ENCODE measurements at places on chromosomes 11 and 22. TPM values are rescaled to one million over a fixed set of nuclear protein-coding genes. Genes with fewer than 3 reads are reported as not detected.

DNA sequence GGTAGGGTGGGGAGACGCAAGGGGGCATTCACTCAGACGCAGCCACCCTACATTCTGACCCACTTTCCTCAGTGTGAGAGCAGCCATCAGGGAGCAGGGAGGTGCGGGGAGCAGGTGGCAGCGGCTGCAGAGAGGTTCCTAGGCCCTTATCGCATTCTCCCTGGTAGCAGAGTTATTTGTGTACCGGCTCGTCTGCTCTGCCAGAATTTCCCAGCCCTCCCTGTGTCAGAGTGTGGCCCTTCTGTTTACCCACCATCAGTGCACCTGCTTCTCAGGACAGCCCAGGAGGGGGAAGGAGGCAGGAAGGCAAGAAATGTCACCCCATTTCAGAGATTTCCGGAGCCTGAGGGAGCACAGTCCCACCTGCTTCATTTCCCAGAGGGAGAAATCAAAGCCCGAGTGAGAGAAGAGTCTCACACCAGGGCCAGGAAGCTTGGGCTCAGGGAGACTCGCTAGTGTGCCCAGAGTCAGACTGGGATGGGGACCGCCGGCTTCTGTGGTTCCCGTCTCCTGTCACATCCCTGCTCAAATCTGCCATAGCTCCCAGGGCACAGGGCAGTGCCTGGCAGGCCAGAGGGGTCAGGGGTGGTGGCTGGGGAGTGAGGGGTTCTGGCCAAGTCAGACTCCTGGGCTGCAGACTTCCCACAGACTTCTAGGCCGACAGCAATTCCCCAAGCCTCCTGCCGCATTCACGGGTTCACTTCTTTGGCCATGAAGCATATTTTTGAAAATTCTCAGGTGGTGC, 49.7 kb downstream of the ARRB1 start:
- no peaks in the 10 kb centered on the region for H3K27me3 ChIP-seq
- DNase-seq, result no peak
- H3K4me3 ChIP-seq, result no peak overlapping the region
- H3K27ac ChIP-seq, result no peak overlapping the region
- no peaks in the 10 kb centered on the region for H3K36me3 ChIP-seq
- no peaks in the 10 kb centered on the region for H3K4me1 ChIP-seq

DNA sequence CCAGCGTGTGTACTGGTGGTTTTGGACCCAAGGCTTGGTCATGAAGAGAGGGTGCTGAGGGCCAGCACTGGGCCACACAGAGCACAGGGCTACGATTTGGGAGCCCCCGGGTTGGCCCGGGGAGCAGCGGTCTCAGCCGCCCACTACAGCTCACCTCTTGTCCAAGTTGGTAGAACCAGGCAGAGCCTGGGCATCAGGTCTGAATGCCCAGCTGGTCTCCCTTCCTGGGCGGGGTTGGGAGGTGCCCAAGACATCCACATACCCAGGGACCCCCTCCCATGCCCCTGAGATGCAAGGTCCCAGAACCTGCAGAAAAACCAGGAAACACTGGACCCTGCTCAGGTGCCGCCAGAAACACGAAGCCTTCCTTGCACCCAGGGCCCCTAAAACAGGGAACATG, 18.0 kb downstream of the CELSR1 start:
- no peaks in the 10 kb centered on the region for H3K36me3 ChIP-seq
- no peak overlapping the region for H3K4me3 ChIP-seq
- no peaks in the 10 kb centered on the region for H3K4me1 ChIP-seq

DNA sequence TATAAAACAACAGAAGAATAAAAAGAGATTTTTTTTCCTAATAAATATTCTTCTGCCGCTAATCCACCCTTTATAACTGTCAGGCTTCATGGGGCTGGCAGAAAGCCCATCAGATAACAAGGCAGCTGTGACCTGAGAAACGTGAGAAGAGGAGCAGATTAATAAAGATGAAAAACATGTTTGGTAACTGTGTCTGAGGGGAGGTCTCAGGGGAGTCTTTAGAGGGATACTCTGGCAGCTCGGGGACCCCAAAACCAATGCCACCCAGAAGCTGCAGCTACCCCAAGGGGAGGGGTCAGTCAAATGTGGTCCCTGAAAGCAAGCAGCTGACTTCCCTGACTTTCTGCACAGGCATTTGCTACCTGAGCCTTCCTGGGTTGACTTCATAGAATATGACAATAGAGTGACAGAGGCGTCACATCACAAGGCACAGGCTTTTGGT, 48.4 kb upstream of the POU2AF1 start:
- no peaks in the 10 kb centered on the region for H3K4me1 ChIP-seq
- no peak overlapping the region for H3K4me3 ChIP-seq
- DNase-seq, result no peak
- no peaks in the 10 kb centered on the region for H3K27me3 ChIP-seq

DNA sequence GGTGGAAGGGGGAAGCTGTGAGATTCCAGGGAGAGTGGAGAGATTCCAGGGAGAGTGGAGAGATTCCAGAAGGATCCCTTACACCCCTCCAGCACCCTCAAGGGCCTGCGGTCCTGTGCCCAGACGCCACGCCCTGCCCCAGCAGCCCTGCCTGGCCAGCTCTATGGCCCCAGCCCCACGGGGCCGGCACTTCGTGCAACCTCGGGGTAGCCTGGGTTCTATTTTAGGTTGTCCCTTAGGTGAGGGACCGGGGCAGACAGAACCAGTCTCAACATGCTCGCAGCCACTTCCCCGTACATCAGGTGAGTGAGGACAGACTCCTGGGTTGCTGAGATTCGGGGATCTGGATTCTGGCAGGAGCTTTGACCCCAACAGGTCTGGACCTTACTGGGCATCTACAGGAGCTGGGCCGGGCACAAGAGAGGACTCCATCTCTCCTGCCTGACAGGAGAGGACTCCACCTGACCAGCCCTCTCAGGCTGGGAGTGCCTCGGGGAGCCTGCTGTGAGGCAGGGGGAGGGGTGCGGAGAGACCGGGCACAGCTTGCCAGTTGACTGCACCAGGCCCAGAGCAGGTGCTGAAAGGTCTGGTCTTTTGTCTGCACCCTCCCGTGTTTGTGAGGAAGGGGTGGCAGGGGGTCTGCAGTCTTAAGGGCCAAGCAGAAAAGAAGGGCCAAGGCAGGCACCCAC, 8.5 kb upstream of the ADORA2A start:
- no peak overlapping the region for H3K27ac ChIP-seq
- H3K36me3 ChIP-seq, result peaks cover 25% of the 10 kb centered on the region
- H3K4me3 ChIP-seq, result no peak overlapping the region
- no peaks in the 10 kb centered on the region for H3K4me1 ChIP-seq

GRCh38 chr11:123694551-123694950, 40.1 kb upstream of the SCN3B start:
- H3K27me3 ChIP-seq, result no peaks in the 10 kb centered on the region
- DNase-seq, result no peak
- no peaks in the 10 kb centered on the region for H3K4me1 ChIP-seq
- H3K27ac ChIP-seq, result no peak overlapping the region
- H3K36me3 ChIP-seq, result no peaks in the 10 kb centered on the region
- H3K4me3 ChIP-seq, result no peak overlapping the region

MAJIN gene
- not detected for total RNA-seq

KIAA1671 gene
- 86.8 TPM for total RNA-seq

DAGLA gene
- 1.2 TPM for total RNA-seq

OR5AK2 gene
- total RNA-seq, result not detected

KRTAP5-7 gene
- not detected for total RNA-seq

HDHD5 gene
- total RNA-seq, result 32.6 TPM

FAM180B gene
- 0.27 TPM for total RNA-seq
